ENCODE measurements at places on chromosomes 3 and 15.

DNA sequence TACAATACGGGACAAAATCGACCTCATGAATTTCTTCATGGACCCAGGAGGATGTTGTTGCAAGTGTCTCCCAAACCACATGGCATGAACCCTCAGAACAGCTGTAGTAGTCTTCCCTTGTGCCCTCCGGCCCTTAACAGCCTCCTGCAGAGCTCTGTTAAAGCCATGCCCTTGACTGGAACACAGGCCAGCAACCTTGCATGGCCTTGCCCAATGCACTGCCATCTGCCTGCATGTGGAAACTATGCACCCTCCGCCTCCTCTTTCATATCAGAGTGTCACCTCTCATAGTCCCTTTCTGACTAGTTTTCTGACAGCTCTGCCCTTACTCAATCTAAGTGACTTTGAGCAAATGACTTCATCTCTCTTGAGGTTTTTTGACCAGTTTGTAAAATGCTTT lies 39.4 kb upstream of the TRIM71 start:
- no peak for DNase-seq

DNA sequence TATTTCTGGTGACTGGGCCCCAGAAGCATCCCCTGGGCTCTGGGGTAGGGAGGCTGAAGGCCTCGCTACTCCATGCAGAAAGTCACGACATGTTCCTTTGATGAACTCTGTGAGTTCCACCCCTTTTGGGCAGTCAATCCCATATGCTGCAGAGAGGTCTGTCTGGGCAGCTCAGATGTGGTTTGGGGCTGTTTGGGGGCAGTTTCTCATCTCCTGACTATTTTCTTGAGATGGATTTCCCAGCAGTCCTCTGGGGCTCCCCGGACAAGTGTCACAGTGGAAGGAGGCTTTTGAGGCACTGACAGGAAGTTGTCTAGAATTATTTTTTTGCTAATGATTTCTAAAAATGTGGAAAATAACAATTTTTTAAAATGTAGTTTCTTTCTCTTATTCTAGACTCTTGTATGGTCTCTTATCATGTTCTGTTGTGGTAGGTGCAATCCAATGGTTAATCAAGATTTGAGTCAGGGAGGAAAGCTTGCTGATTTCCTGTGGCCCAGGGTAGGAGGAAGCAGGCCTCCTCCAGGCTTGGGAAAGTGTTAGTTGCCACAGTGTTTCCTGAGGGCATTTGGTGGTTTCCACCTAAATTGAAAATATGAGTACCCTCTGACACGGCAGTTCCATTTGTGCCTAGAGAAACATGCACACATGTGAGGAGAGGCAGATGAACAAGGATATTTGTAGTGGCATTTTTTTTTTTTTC lies 19.9 kb upstream of the TATDN2 start:
- no peak for DNase-seq

GRCh38 chr3:71752831-71753700 lies 589 bp upstream of the GPR27 start:
- no peak for DNase-seq

GRCh38 chr15:60854858-60855564 lies 374.1 kb downstream of the RORA start:
- DNase-seq = no peak

DNA sequence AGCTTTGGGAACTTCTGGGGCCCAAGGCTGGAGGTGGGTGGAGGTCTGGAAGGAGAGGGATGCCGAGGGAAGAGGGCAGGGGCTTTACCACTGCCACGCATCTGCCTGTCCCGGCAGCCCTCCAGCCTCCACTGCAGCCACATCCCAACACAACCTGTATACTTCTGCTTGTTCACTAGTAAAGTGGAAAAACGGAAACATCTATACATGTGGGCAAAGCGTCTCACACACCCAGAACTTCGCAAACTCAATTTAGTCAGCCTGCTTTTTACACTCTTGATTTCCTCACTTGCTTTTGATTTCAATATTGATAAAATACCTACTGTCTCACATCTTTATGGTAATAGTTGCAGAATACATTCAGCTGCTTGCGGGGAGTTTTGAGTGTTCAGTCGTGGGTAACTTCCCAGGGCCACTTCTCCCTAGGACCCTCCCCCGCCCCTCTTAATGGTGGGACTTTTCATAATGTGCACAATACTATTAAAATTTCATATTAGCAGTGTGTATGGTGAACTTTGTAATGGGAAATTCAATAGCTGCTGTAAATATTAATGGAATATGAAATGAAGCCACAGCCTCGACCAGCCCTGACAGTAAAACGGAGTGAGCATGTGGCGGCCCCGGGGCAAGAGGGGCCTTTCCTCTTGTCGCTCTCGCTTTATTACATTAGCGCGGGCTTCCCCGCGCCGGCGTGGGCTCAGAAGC lies 85.2 kb downstream of the NR2F2 start:
- DNase-seq = no peak

- DNase-seq = no peak
Measured at GRCh38 chr15:64236156-64236894, 73.5 kb upstream of the PPIB start.

DNA sequence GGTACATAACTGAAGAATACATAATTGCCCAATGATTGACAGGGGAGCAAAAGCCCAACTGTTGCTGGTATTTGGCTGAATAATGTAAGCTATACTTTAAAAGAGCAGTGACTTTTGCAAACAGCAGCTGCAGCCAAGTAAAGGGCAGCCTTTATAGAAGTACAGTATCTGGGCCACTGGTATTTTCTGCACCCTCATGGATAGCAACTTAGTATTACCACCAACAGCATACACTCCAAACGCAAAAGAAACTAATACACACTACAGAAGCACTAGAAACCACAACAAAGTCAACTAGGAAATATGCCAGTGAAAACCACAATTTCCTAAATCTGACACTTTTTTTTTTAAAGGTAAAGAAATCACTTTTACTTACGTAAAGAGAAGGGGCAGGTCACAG lies 206.1 kb downstream of the TIGIT start:
- no peak for DNase-seq

DNA sequence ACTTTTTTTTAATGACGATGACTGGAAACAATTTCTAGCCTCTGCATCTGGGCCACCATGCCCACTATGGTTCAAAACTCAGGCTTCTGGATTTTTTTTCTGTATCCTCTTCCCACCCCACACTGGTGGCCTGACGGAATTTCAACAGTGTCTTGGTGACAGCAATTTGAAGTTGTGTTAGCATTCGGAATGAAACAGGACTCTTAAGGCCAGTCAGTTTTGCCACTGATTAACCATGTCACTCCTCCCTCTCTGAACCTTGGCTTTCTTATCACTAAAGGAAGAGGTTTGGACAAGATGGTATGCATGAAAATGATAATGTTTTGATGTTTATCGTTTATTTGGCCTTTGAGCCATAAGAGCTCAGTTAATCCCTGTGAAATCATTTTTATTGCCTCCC lies 41.6 kb upstream of the BDH1 start:
- no peak for DNase-seq

GRCh38 chr15:91635080-91635479 lies 218.4 kb upstream of the SLCO3A1 start:
- no peak for DNase-seq

GRCh38 chr3:7241584-7242302 lies 380.8 kb downstream of the GRM7 start:
- DNase-seq = no peak

GRCh38 chr3:45665101-45665572 lies 24.1 kb upstream of the SACM1L start:
- peak; percentile 65 for DNase-seq

DNA sequence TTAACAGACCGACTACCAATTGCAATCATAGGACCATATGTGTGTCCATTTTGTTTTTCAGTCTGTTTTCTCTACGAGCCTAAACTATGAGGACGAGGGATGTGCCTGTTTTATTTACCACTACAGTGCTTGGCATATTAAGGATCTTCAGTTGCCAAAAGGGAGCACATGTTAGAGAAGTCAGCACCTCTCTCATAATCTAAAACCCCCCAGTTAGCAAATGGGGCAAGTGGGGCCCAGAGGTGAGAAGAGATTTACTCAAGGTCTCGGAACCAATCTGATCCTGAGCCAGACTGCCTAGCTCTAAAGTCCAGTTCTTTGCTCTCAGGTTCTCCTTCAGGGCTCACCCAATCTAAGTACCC lies 578 bp upstream of the PODXL2 start:
- DNase-seq = no peak

- DNase-seq = no peak
Measured at GRCh38 chr15:45187578-45187893, 230 bp downstream of the SHF start.

DNA sequence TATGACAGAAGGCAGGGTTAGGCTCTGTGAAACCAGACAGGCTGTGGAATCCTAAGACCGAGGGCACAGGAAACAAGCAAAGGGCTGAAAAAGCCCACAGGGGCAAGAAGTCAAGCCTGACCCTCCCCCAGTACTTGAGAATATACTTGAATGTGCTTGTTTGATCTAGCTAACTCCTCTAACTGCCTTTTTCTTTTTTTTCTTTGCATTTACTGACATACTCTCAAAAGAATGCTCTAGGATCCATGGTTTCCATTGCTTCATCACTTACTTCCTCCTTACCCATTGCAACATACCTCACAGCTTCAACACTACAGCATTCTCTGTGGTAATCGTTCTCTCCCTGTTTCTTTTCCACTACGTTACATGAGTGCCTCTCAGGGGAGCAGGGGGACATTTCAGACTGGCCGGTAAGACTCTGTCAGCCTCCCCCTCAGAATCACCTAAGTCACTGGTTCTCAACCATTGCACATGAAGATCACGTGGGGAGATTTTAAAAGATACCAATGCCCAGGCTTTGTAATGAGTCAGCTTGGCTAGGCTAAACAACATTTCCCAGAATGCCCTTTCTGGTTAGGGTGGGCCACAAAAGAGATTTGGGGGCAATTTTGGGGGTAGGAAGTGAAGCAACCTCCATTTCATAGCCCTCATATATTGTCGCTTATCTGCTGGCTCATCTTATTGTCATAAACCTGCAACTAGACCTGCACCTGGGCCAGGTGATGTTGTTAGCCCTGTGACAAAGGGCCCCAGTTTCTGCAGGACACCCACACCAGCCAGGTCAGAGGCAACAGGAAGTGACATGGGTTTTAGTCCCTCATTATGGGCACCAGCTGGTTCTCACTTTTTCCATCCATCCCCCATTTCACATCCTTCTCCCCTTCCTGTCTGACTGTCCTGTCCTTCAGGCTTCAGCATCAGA lies 24.6 kb upstream of the RSL24D1 start:
- no peak for DNase-seq

- DNase-seq = no peak
Measured at GRCh38 chr3:131699001-131699400, 196.2 kb upstream of the MRPL3 start.

DNA sequence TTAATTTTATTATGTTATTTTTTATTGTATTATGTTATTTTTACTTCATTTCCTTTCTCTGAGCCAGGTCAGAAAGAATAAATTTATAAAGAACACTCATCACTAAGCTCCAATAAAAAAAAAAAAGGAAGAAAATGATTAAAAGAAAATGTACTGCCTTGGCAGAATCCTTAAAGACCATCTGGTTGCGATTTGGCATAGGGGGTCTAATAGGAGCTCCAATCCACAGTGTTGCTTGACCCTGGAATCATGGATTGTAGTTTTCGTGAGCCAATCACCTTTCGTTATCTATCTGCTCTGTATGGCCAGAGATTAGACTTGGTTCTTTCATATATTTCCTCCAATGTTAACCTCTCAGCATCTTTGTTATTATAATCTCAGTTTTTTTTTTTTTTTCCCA lies 421.8 kb upstream of the MCTP2 start:
- no peak for DNase-seq

- no peak for DNase-seq
Measured at GRCh38 chr3:153070511-153070868, 91.5 kb upstream of the RAP2B start.

- DNase-seq = no peak
Measured at GRCh38 chr15:89072277-89072869, 15.9 kb upstream of the ABHD2 start.

- DNase-seq = peak; percentile 14
Measured at GRCh38 chr15:56919609-56920366, 1.3 kb downstream of the TCF12 start.

DNA sequence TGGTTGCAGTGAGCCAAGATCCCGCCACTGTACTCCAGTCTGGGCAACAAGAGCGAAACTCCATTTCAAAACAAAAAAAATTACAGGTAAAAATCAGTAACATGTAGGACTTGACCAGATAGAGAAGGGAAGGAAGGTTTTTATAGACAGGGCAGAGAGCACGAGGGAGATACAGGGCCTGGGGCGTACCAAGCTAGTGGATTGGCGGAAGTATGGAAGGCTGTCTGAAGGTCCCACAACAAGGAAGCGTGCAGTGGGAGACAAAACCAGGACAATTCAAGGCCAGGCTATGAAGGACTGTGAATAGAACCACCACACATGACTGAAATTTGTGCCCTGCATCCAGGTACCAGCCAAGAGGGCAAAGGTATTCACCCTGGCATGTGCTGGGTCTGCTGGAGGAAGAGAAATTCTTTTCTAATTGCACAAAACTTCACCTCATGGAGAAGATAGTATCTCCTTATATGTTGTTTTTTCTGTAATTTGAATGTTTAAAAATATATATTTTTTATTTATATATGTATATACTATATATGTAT lies 33.0 kb upstream of the BCL2A1 start:
- no peak for DNase-seq

DNA sequence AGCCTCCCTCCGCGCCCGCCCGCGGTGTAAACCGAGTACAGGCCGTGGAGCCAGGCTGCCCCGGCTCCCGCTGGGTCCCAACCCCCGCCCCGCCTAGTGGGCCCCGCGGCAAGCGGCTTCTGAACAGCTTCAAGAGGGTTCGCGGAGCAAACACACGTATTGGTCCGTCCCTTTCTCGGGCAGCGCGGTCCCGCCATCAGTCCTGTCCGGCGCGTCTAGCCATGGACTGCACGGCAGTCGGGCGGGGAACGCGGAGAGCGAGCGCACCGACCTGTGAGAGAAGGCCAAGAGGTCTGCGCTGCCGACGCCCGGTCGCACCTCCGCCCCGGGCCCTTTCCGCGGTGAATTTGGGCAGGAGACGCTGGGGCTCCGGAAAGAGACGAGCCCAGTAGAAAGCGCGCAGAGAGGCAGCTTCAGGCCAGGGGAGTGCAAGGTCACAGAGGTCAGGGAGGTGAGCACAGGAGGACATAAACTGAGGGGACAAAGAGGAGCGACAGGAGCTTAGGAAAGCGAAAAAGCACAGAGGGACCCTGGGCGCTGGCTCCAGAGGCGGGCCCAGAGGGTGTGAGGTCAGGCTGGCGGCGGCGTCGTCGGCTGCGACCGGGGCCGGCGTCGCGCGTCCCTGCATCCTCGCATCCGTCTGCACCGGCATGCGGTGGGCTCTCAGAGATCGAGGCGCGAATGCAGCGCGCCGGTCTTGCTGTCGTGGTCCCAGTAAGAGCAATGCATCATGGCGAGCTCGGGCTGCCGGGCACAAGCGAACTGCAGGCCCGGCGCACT lies 1.8 kb downstream of the FOXL2 start:
- DNase-seq = no peak

- DNase-seq = no peak
Measured at GRCh38 chr15:52018244-52018643, 775 bp upstream of the MAPK6 start.

GRCh38 chr3:131072845-131073244 lies 46.2 kb downstream of the NEK11 start:
- no peak for DNase-seq

- DNase-seq = peak; percentile 75
Measured at GRCh38 chr3:178084938-178085816, 451.1 kb upstream of the KCNMB2 start.

GRCh38 chr3:79203144-79203519 lies 564.7 kb downstream of the ROBO1 start:
- no peak for DNase-seq
